ENCODE measurements at places on chromosomes 4 and X. TPM values are rescaled to one million over a fixed set of nuclear protein-coding genes. Genes with fewer than 3 reads are reported as not detected.

The DDIT4L gene
- total RNA-seq: 4.6 TPM

The AKAP4 gene
- not detected for total RNA-seq

The KCNE5 gene
- 0.38 TPM for total RNA-seq

The UGT2A3 gene
- total RNA-seq: 0.28 TPM

The PDE6B gene
- total RNA-seq: not detected

The ZNF330 gene
- 34.5 TPM for total RNA-seq

The MOB1B gene
- total RNA-seq: 15.0 TPM

The PWWP3B gene
- 0.28 TPM for total RNA-seq

The ARHGAP6 gene
- total RNA-seq: 4.4 TPM

The MID2 gene
- total RNA-seq: 7.7 TPM

All from regular cardiac myocyte (primary cell).